ENCODE measurements at places on chromosomes 7 and 10.

DNA sequence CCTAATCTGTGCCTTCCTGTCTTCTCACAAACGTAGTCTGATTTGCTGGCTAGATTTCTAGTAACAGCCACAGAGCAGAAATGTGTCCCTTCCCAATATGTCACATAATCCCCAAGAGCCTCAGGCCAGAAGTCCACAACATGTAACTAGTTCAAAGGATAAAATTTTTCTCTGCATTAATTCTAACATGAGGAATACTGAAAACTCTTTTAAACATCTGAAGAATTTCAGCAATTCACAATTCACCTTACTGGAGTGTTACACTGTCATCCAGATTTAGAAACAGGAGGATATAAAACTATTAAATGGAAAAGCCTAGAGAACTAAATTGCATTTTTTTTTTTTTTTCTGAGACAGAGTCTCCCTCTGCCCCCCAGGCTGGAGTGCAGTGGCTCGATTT is 2.5 kb upstream of the DDX56 start:
- no peak for DNase-seq

DNA sequence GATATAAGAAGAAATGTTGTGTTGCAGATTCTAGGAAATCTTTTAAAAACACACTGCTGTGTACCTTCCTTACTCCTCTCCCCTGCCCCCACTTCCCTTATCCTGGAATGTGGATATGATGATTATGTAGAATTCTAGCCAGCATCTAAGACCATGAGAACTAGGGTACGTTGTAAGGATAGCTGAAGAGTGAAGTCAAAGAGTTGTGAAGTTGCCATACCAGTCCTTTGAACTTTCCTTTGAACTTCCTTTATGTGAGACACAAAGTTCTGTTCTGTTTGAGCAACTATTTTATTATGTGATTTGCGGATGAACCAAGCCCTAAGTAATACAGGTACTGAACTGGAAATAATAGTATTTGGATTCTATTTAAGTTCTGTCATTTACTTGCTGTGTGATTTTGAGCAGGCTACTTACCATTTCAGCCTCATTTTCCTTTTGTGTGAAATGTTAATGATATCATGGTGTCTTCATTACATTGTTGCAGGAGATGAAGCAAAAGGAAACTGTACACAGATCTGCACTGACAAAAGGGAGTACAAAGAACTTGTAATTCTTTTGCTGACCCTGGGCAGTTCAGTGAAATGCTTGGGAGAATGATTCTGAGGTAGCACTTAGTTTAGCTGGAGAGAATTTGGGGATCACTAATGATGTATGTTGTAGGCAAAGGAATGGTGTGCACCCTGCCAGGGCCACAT is 31.4 kb downstream of the RPA3 start:
- DNase-seq, result no peak

- peak; percentile 58 for DNase-seq
Measured at GRCh38 chr7:151756076-151756731, 120.7 kb downstream of the PRKAG2 start.

GRCh38 chr10:80492848-80493521 is 38.9 kb downstream of the TSPAN14 start:
- DNase-seq, result peak; percentile 38

- DNase-seq, result no peak
Measured at GRCh38 chr7:503575-504111, 16.0 kb downstream of the PDGFA start.

GRCh38 chr10:116096526-116096925 is 176.5 kb downstream of the GFRA1 start:
- DNase-seq, result no peak

DNA sequence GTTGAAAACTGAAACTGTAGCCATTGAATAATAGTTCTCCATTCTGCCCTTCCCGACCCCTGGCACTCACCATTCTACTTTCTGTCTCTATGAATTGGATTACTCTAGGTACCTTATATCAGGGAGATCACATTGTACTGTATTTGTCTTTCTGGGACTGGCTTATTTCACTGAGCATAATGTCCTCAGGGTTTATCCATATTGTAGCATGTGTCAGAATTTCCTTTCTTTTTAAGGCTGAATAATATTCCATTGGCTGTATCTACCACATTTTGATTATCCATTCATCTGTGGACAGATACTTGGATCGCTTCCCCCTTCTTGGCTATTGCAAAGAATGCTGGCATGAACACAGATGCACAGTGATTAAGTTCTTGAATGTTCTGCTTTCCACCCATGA is 107.4 kb downstream of the CDH23 start:
- peak; percentile 27 for DNase-seq

- DNase-seq, result no peak
Measured at GRCh38 chr7:95099106-95099505, 191.7 kb downstream of the PPP1R9A start.

DNA sequence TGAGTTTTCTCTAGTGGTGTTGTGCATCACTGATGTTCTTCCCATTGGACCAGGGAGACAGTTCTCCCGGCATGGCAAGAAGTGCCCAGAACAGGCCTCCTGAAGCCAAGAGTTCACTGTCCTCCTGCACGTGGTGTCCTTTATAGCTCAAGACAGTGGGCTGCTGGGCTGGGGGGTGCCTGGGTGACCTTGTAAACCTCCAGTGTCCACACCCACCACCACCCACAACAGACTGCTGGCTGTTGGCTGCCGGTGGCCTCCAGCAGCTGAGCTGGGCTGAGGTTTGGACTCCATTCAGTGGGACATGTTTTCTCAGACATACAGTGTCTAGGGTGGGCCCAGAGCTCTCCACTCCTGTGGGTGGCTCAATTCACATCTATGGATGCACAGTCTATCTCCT is 42.2 kb downstream of the HK1 start:
- no peak for DNase-seq

- DNase-seq, result no peak
Measured at GRCh38 chr7:139560678-139561077, 37.2 kb downstream of the CLEC2L start.

- DNase-seq, result no peak
Measured at GRCh38 chr10:119176166-119176565, 2.4 kb downstream of the PRDX3 start.

GRCh38 chr10:63692220-63692896 is 171.2 kb downstream of the REEP3 start:
- peak; percentile 63 for DNase-seq

GRCh38 chr7:70630440-70630817 is 501.5 kb upstream of the GALNT17 start:
- no peak for DNase-seq

- DNase-seq, result no peak
Measured at GRCh38 chr10:109906316-109906715, 17.0 kb downstream of the XPNPEP1 start.

GRCh38 chr10:99528494-99529441 is 4.0 kb upstream of the NKX2-3 start:
- DNase-seq, result peak; percentile 15

DNA sequence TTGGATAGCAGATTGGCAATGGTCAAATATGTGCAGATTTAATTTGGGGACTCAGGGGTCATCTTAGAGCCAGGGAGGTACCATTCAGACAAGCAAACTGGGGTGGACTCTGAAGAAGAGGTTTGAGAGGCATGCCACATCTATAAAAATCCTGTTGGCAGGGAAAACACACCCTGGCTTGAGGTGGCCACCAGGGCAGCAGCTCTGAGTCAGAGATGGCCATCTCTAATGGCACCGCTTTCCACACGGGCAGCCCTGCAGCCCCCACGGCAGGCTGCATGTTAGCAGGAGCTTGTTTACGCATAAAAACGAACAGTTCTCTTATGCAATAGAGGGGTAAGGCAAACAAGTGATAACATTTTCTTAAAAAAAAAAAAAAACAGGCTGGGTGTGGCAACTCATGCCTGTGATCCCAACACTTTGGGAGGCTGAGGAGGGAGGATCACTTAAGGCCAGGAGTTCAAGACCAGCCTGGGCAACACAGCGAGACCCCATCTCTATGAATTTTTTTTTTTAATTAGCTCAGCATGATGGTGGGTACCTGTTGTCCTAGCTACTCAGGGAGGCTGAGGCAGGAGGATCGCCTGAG is 14.9 kb downstream of the DLG5 start:
- DNase-seq, result no peak

DNA sequence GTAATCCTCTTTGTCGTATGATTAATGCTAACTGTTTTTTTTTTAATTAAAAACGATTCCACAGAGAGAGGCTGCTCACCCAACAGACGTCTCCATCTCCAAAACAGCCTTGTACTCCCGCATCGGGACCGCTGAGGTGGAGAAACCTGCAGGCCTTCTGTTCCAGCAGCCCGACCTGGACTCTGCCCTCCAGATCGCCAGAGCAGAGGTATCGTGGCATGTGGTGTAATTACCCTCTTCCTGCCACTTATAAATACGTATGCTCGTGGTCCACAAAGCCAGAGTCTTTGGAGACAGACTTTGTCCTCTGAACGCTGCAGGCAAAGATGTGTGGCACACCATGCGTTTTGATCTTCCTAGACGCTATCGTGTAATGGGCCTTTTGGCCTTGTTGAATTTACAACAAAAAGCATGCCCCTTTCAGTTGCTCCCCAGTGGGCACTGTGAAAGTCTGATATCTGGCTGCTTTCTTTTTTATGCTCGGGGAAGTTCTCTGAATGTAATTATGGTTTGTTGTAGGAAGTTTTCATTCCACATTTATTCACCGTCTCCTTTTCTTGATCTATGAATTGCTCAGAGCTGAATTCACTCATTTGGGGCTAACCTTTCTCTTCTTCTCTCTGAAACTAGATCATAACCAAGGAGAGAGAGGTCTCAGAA is 33.6 kb upstream of the BTBD16 start:
- DNase-seq, result no peak

- DNase-seq, result no peak
Measured at GRCh38 chr10:35388197-35388596, 51.9 kb downstream of the CCNY start.

- DNase-seq, result no peak
Measured at GRCh38 chr7:33529070-33529469, 376.3 kb upstream of the BMPER start.

DNA sequence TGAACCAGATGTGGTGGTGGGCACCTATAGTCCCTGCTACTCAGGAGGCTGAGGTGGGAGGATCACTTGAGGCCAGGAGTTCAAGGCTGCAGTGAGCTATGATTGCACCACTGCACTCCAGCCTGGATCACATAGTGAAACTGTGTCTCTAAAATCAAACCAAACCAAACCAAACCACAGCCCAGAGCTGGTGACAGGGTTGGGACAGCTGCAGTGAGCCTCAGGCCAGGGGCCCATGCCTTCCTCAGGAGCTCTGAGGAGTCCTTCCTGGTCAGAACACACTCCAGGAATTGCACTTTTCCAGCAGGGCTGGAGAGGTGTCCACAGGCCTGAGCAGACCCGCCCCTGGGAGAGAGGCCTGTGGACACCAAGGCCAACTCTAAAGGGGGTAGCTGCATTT is 32.5 kb upstream of the OCM2 start:
- no peak for DNase-seq

DNA sequence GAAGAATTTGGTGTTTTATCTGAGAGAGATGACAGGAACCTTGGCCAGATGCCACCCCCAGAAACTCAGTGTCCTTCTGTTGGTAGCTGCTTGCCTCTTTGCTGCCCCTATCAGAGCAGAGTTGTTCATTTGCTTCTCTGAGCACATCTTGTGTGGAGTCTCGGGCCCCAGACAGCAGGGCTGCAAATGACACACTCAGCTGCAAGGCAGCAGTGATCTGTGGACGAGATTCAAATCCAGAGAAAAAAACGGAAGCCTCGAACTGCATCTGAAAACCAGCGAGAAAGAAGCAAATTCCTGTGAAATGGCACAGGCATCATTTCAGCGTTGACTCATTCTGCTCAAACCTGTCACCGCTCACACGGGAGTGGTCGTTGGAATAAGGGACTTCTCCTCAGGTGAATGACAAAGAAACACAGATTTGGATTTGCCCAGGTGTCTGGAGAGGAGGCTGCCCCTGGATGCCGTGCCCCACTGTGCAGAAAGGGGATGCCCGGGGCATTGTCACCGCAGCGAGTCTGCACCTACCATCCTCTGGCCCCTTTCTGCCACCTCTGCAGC is 144.7 kb downstream of the PFKFB3 start:
- DNase-seq, result peak; percentile 33

DNA sequence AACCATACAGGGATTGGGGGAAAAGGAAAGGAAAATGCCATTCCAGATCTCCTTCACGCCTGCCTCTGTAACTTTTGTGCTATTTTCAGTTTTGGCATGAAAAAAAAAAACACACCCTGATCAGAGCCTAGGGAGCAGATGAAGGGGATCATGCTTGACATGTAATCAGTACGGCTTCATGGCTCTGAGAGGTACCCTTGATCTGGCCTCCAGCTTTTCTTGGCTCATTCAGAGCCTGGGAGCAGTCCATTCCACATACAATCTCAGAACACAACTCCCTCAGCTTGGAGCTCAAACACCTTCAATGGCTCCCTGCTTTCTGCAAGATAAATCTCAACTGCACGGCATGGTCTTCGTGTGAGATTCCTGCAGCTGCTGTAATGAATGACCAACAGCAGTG is 422.8 kb upstream of the ZMIZ1 start:
- DNase-seq, result no peak

- DNase-seq, result no peak
Measured at GRCh38 chr7:74082770-74083116, 861 bp upstream of the LIMK1 start.

- no peak for DNase-seq
Measured at GRCh38 chr7:112566442-112567324, 85.9 kb downstream of the LSMEM1 start.

GRCh38 chr7:76515999-76516443 is 5.7 kb downstream of the UPK3B start:
- no peak for DNase-seq

DNA sequence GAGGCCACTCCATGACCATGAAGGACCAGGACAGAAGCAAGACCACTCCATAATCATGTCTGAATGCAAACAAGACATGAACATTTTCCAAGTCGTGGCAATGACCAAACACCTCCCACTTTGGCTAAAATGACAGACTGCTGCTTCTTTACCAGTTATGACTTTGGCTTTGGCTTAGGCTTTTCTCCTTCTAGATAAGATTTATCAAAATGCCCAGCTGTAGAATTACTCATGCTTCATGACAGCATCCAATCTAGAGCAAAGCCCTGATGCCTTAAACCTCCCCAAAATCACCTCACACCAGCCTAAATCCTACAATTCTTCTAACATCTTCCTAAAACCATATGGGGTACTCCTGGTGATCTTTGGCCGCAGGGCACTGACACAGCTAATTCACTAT is 102.1 kb downstream of the VPS41 start:
- DNase-seq, result no peak

GRCh38 chr7:55120501-55121198 is 101.8 kb downstream of the EGFR start:
- DNase-seq, result no peak

- peak; percentile 8 for DNase-seq
Measured at GRCh38 chr7:149838992-149839408, 825 bp downstream of the ZNF862 start.

Data from suppressor macrophage treated with lipopolysaccharide for 4 hours (primary cell).